DND-41 (cell line): ENCODE measurements at places on chromosomes 1 and 21.
A peak's percentile ranks its signal among the peaks of the same experiment; 100 is the strongest.

GRCh38 chr1:36161641-36162531, 5.9 kb downstream of the MAP7D1 start:
- H3K4me3 ChIP-seq, result no peak overlapping the region
- H3K36me3 ChIP-seq, result peaks cover 38% of the 10 kb centered on the region

- peak; percentile 75 for DNase-seq
- H3K27me3 ChIP-seq, result no peaks in the 10 kb centered on the region
- no peaks in the 10 kb centered on the region for H3K36me3 ChIP-seq
- H3K27ac ChIP-seq, result peak overlapping the region; percentile 81
These were observed 180.7 kb downstream of the ZBTB18 start for GRCh38 chr1:244231572-244232315.

- DNase-seq, result no peak
- H3K4me3 ChIP-seq, result no peak overlapping the region
- H3K27ac ChIP-seq, result no peak overlapping the region
- H3K36me3 ChIP-seq, result no peaks in the 10 kb centered on the region
- H3K4me1 ChIP-seq, result no peaks in the 10 kb centered on the region
These were observed 608.8 kb upstream of the CAMK1G start for GRCh38 chr1:208974717-208975116.

DNA sequence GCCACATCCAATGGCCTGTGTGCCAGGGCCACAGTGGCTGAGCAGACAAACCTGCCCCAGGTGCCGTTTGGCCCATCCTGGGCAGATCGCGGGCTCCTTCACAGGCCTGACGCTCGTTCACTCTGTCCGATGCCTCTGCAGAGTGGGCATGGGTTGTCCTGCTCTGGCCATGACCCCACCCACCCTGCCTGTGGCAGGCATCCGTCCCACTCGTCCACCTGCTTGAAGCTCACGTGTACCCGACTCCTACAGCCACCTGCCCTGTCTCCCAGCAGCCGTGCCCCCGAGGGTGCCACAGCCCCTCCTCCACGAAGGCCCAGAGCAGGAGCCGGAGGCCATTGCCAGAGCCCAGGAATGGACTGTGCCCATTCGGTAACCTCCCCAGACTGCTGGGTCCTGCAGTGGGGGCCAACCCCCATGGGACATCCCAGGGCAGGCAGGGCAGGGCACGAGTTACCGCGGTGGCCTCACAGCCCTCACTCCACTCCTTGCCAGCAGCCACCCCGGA, 41.9 kb downstream of the TRIM11 start:
- no peaks in the 10 kb centered on the region for H3K36me3 ChIP-seq
- no peaks in the 10 kb centered on the region for H3K4me1 ChIP-seq
- no peak overlapping the region for H3K4me3 ChIP-seq
- no peak for DNase-seq
- H3K27me3 ChIP-seq, result no peaks in the 10 kb centered on the region
- H3K27ac ChIP-seq, result no peak overlapping the region

DNA sequence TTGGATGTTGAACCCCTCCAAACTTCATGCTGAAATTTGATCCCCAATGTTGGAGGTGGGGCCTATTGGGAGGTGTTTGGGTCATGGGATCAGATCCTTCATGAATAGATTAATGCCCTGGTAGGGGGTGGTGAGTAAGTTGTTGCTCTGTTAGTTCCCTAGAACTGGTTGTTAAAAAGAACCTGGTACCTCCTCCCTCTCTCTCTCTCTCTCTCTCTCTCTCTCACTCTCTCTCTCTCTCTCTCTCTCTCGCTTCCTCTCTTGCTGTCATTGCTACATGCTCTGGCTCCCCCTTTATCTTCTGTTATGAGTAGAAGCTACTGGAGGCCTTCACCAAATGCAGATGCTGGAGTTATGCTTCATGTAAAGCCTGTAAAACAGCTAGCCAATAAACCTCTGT, 498.2 kb upstream of the NR5A2 start:
- H3K4me3 ChIP-seq, result no peak overlapping the region
- no peak overlapping the region for H3K27ac ChIP-seq
- no peak for DNase-seq

- H3K27me3 ChIP-seq, result no peaks in the 10 kb centered on the region
- no peak overlapping the region for H3K27ac ChIP-seq
- H3K4me3 ChIP-seq, result no peak overlapping the region
- H3K36me3 ChIP-seq, result no peaks in the 10 kb centered on the region
These were observed 987.8 kb upstream of the ADAMTS5 start for GRCh38 chr21:27954543-27955165.

GRCh38 chr1:112692681-112693080, 14.2 kb downstream of the RHOC start:
- H3K36me3 ChIP-seq, result peaks cover 90% of the 10 kb centered on the region
- no peaks in the 10 kb centered on the region for H3K27me3 ChIP-seq
- H3K27ac ChIP-seq, result no peak overlapping the region
- H3K4me1 ChIP-seq, result no peaks in the 10 kb centered on the region
- no peak overlapping the region for H3K4me3 ChIP-seq

DNA sequence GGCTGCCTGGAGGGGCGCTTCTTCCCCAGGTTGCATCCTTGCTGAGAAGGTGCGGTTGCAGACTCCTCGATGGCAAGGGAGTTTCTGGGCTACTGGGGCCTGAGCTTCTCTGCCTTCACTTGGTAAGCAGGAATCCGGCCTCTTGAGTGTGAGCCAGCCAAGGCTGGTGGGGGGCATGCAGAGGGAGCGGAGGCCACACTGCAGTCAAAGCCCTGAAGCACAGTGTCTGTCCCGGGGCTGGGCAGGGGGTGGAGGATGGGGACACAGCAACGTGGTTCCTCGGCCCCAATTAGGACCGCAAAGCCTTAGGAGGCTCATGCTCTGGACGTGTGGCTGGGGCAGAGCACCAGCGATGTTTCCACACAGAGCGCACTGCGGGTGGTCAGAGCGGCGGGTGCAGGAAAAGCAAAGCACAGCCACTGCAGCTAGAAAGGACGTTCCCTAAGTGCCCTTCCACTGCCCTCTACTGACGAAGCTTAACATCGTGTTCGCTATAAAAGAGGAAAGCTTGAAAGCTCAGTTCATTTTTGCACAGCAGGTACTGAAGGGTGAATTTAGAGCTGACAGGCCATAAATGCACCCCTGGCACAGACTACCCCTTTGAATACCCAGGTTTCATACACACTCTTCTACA, 60.7 kb upstream of the COG2 start:
- H3K4me3 ChIP-seq, result no peak overlapping the region
- H3K27ac ChIP-seq, result no peak overlapping the region
- H3K36me3 ChIP-seq, result no peaks in the 10 kb centered on the region
- peaks cover 7% of the 10 kb centered on the region for H3K27me3 ChIP-seq
- no peak for DNase-seq

GRCh38 chr1:151832318-151832980, 847 bp upstream of the RORC start:
- no peaks in the 10 kb centered on the region for H3K27me3 ChIP-seq
- no peak for DNase-seq
